ENCODE measurements at places on chromosomes 12 and 14.

GRCh38 chr12:50333441-50333840, 50.1 kb upstream of the LIMA1 start:
- no peaks in the 10 kb centered on the region for H3K4me1 ChIP-seq
- no peaks in the 10 kb centered on the region for H3K36me3 ChIP-seq
- no peak overlapping the region for H3K4me3 ChIP-seq
- no peak for DNase-seq
- H3K27me3 ChIP-seq: no peaks in the 10 kb centered on the region

- H3K27ac ChIP-seq: no peak overlapping the region
- DNase-seq: no peak
- no peaks in the 10 kb centered on the region for H3K27me3 ChIP-seq
- no peaks in the 10 kb centered on the region for H3K4me1 ChIP-seq
These were observed 116.6 kb upstream of the BCL2L14 start for GRCh38 chr12:11954181-11954580.

DNA sequence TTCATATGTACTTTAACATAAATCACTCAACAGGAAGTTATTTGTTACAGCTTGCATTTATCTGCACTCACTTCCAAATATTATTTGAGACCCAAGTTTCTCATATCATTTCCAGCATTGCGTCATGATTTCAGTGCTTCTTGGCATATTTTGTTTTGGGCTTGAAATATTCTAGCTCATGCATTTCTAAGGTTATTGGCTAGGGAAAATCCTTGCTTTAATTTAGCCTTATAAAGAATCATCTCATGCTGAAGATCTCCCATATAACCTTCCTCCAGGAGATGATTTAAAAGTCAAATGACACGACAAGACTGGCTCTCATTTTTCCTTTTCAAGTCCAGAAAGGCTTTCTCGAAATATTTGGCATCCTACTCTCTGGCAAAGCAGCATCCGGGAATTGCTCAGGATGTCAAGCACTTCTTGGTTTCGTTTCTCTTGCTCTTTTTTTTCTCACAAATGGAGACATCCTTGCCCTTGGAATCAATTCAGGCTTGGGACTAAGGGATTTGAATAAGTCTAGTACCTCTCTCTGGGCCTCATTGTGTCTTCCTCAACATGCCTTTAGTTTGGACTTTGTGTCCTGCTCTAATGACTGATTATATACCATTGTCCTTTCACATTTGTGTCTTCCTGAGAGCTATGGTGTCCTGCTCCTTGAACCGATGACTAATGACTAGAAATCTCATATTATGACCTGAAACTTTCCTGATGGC, 295.0 kb downstream of the RMST start:
- DNase-seq: no peak
- no peak overlapping the region for H3K4me3 ChIP-seq
- no peaks in the 10 kb centered on the region for H3K4me1 ChIP-seq
- no peaks in the 10 kb centered on the region for H3K36me3 ChIP-seq
- H3K27me3 ChIP-seq: no peaks in the 10 kb centered on the region

- no peaks in the 10 kb centered on the region for H3K4me1 ChIP-seq
- DNase-seq: no peak
- H3K36me3 ChIP-seq: no peaks in the 10 kb centered on the region
- H3K27me3 ChIP-seq: no peaks in the 10 kb centered on the region
These were observed 468.4 kb upstream of the FOXG1 start for GRCh38 chr14:28298156-28298555.

DNA sequence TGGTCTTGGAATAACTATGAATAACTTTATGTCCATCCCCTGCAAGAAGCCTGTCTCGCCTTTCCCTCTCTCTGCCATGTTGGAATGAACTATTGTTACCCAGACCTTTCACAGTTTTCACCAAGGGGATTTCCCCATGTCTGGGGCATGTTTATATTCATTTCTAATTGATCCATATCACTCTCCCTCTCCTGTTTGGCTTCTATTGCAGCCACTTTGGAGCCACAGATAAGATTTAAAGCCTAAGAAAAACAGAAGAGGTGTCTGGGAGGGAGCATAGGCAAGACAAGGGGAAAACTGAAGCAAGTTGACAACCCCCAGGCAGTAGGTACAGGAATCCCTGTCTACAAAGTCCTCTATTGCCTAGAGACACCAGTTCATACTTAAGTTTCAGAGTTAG, 41.0 kb upstream of the FOXJ2 start:
- H3K36me3 ChIP-seq: no peaks in the 10 kb centered on the region
- H3K27me3 ChIP-seq: no peaks in the 10 kb centered on the region
- DNase-seq: no peak
- no peak overlapping the region for H3K27ac ChIP-seq
- H3K4me3 ChIP-seq: no peak overlapping the region
- H3K4me1 ChIP-seq: no peaks in the 10 kb centered on the region

GRCh38 chr12:89999699-90000505, 291.3 kb upstream of the ATP2B1 start:
- H3K4me1 ChIP-seq: no peaks in the 10 kb centered on the region
- no peaks in the 10 kb centered on the region for H3K27me3 ChIP-seq
- H3K36me3 ChIP-seq: no peaks in the 10 kb centered on the region
- no peak overlapping the region for H3K4me3 ChIP-seq

DNA sequence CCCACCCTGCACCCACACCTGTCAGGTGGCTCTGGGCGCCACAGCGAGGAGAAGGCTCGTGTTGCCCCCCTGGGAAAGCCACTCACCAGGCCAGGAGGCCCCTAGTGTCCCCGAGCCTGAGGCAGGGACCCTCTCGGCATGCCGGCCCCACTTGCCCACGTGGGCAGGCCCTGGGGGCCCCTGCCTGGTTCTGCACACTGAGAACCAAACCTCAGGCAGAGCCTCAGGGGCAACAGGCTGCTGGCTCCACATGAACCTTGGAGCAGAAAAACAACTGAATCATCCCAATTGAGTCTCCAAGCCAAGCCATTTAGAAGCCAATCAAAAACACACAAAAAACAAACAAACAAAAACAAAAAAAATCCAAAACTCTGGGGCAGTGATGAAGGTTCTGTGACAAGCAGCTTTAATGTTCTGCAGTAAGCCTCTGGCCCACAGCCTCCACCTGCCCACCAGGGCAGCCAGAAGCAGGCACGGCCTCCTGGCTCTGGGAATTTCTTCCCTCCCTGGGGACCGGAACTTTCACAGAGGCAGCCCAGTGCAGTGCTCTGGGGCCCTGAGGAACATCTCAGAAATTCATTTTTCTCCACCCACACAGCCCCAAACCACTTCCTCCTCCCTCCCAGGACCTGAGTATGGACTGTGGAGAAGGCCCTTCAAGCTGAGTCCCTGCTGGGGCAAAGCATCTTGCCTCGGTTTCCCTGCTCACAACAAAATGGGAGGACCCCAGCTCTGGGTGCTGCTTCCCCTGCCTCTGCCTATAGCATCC, 90.2 kb downstream of the CHGA start:
- H3K4me3 ChIP-seq: no peak overlapping the region
- peaks cover 1% of the 10 kb centered on the region for H3K4me1 ChIP-seq
- H3K27ac ChIP-seq: peak overlapping the region; percentile 52
- no peaks in the 10 kb centered on the region for H3K27me3 ChIP-seq
- peak; percentile 64 for DNase-seq

Measured in aorta (tissue), 5 donors.